ENCODE measurements at places on chromosomes 3 and 15.

- DNase-seq = no peak
These were observed 888 bp downstream of the TMOD3 start for GRCh38 chr15:51830276-51830806.

DNA sequence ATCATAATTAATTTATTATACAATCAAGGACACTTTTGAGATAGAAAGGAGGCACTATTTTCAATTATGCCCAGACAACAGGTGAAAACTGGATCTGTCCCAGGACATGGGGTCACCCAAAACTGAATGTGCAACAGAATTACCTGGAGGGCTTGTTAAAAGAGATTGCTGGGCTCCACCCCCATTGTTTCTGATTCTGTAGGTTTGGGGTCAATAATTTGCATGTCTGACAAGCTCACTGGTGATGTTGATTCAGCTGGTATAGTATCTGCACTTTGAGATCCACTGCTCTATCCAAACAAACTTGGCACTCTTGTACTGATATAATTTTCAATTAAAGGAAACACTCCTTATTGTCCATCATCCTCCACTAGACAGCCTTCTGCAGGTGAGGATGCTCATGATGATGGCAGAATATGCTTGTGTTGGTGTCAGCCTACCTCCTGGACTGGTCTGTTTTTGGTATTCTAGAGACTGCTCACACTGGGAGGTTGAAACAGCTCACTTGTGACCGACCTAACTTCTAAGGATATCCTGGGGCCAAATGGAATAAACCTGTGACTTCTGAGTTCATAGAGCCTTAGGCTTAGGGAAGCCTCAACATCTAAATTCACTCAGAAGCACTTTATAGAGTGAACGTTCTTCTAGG, 2.2 kb downstream of the P2RY14 start:
- DNase-seq = no peak

DNA sequence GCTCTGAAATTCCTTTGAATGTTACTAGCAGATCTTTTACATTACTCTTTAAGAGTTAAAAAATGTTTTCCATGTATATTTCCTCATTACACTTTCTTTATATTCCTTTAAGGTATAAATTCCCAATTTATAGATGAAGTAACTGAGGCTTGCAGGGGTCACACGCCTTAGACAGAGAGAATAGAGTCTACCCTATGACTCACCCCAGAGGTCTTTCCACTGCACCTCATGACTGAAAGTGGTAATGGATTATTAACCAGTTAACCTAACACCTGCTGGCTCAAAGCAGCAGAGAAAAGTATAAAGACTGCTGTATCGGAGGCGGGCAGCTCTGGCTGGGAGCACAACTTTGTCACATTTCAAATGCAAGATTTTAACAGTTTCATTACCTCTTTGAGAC, 37.7 kb downstream of the LDHAL6B start:
- no peak for DNase-seq

DNA sequence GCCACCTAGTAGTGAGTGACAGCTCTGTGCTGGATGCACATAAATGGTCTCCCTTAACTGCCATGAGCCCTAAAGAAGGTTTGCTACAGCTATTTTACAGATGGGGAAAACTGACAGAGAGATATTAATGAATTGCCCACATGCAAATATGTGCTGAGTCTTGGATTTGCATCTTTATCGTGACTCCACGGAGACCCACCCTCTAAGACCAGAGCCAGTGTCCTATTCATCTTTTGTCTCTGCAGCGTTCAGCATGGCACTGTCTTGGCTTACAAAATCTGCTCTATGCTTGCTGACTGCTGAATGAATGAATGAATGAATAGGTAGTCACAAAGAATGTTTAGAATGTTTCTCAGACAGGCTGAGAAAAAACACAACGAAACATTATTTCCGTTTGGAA, 48.3 kb downstream of the BTD start:
- no peak for DNase-seq

DNA sequence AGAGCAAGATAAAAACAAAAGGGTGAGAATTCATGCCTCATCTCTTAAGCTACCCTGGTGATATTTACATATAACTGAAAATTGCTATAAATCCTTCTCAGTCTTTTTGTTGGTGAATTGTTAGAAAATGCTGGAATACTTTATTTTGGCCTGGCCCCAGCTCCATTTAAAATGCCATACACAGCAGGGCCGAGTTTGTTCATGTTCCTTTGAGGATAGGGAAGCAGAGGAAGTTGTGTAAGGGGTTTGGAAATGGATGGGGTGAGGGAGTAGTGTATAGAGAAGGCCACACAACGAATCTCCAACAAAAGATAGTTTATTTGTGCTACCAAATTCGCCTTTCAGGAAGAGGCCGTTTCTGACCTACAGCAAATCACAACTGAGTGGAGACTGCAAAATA, 78.6 kb upstream of the ADAMTS9 start:
- no peak for DNase-seq

GRCh38 chr3:10764259-10765051, 51.6 kb upstream of the SLC6A11 start:
- DNase-seq = no peak

GRCh38 chr3:120554812-120555606, 41.1 kb upstream of the NDUFB4 start:
- no peak for DNase-seq
